Inflammatory macrophage treated with lipopolysaccharide for 1 hour (primary cell): ENCODE measurements at places on chromosomes 6 and 20.
A peak's percentile ranks its signal among the peaks of the same experiment; 100 is the strongest.

DNA sequence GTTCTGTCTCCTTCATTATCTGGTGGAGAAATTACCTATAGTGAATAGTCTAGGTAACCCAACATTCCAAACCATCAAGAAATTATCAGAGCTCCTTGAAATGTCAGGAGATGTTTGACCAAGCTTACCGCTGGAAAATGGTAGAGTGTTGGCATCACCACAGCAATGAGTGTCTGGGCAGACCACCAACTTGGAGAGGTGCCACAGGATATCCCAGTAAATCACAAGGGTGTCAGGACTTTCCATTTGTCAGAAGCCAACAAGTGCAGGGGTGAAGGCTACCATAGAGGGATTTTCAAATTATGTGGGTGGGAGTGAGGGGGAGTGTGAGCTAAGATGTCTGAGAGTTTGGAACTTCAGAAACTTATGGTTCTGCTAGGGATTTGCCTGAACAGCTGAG is 73.2 kb downstream of the VGLL2 start:
- no peak for DNase-seq

GRCh38 chr6:31299947-31300346 is 28.1 kb upstream of the HLA-C start:
- DNase-seq: no peak

GRCh38 chr20:64166721-64167615 is 2.7 kb downstream of the MYT1 start:
- no peak for DNase-seq

DNA sequence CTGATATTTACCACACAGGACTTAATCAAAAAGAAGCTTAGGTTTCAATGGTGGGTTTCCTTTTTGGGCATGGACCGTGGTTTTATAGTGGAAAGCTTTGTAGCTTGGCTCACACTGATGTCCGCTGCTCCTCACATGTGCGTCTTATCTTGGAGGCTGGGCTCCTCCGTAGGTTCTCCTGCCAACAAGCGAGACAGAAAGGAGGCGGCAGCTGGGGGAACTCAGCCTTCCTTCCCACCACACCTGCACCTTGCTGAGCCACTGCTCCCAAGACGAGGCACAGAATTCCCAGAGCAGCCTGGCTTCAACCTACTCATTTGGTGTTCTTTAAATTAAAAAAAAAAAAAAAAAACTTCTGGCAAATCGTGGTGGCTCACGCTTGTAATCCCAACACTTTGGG is 235.5 kb upstream of the QKI start:
- DNase-seq: no peak

- no peak for DNase-seq
Observed at GRCh38 chr20:54416770-54417169, 58.6 kb upstream of the DOK5 start.

GRCh38 chr6:12286373-12287110 is 3.6 kb upstream of the EDN1 start:
- no peak for DNase-seq

DNA sequence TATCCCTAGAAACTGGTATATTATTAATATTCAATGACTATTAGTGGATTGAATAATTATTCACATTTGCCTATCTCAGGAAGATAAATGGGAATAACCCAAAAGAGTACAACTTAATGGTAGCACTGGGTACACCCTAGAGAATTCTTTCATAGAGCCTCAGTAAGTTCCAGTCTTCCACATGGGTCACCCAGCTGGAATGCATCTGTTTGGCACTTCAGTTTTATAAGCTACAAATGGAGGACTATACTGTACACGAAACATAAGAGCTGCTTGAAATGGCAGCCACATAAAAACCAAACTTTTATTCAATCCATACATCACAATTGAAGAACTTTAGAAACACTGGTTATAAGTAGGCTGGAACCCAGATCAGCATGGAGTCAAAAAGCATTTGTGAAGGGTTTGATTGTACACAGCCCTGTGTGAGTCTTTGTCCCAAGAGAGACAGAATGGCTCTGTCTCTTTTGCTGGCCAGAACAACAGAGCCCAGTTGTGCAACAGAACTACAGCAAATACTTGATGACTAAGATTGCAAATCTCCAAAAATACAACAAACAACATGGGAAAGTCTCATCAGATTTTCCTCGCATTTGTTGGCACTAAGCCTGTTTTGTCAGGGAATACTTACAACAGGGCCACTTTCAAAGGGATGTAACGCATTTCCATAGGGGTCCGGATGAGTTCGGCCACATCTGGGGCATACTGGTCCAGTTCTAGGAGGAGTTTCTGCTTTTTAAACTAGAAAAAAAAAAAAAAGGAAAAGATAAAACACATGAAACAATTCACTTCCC is 39.5 kb downstream of the PIGU start:
- DNase-seq: no peak

DNA sequence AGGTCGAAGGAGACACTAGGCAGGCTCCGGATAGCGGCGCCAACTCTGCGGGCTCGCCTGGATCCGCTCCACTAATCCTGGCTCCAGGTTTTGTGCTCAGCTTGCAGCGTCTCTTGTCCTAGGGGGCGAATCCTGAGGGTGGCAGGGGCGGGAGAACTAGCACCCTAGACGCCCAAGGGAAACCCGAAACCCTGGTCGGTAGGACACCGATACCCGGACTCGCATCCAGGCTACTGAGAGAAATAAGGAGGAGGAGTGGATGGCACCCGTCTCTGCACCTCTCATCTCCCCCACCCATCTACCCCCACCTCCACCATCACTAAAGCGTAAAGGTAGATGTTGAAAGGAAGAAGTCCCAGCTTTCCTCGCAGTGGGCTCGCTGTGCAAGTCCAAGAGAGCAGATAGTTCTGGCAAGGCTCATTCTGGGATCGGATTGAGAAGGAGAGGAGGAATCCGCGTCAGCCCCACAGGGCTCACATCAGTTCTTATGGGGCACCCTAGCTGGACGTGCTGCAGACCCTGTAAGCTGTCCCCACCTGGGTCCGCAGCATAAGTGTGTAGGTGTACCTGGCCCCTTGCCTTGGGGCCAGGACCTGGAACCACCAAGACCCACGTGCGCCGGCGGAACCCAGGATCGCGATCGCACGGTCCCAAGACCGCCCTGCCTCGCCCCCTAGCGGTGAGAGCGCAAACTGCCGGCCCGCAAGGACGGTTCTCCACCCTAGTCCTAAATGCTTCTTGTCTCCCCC is 6.9 kb downstream of the SLC32A1 start:
- peak; percentile 77 for DNase-seq

- DNase-seq: peak; percentile 91
Observed at GRCh38 chr20:11544029-11544678, 373.5 kb upstream of the BTBD3 start.

GRCh38 chr6:129614464-129614863 is 95.5 kb downstream of the ARHGAP18 start:
- DNase-seq: no peak

- no peak for DNase-seq
Observed at GRCh38 chr6:21340573-21340972, 253.0 kb upstream of the SOX4 start.
